ENCODE measurements at places on chromosomes 1 and 21. TPM values are rescaled to one million over a fixed set of nuclear protein-coding genes. Genes with fewer than 3 reads are reported as not detected.

- DNase-seq = no peak
Observed at GRCh38 chr1:166017395-166017794, 149.4 kb downstream of the FAM78B start.

DNA sequence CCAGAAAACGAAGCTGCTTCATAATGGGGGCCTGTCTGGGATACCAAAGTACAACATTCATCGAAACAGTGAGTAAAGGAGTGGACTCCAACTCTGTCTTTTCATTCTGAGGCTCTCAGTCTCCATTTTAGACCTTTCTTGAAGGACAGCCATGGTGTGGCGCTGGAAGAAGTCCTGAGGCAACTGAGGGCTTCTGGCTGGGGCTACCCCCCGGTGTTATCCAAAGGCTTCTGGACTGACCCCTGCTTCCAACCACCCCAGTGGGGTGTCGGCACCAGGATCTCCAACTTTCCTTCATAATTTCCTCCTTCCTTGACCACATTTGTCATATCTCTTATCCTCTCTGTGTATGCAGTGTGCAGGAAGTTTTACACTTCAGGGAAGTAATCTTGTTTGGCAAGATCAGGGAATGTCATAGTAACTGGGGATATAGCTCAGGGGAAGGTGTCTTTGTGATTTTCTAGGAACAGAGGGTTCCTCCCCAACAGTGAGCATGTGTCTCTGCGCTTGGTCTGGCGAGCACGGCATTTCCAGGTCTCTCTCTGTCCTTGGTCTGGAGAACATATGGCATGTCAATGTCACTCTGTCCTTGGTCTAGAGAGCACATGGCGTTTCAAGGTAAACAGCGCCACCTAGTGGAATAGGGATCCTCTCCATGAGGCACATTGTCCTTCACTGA, 19.4 kb upstream of the BSDC1 start:
- DNase-seq = peak; percentile 55

The DISP3 gene
- 0.12 TPM for total RNA-seq

DNA sequence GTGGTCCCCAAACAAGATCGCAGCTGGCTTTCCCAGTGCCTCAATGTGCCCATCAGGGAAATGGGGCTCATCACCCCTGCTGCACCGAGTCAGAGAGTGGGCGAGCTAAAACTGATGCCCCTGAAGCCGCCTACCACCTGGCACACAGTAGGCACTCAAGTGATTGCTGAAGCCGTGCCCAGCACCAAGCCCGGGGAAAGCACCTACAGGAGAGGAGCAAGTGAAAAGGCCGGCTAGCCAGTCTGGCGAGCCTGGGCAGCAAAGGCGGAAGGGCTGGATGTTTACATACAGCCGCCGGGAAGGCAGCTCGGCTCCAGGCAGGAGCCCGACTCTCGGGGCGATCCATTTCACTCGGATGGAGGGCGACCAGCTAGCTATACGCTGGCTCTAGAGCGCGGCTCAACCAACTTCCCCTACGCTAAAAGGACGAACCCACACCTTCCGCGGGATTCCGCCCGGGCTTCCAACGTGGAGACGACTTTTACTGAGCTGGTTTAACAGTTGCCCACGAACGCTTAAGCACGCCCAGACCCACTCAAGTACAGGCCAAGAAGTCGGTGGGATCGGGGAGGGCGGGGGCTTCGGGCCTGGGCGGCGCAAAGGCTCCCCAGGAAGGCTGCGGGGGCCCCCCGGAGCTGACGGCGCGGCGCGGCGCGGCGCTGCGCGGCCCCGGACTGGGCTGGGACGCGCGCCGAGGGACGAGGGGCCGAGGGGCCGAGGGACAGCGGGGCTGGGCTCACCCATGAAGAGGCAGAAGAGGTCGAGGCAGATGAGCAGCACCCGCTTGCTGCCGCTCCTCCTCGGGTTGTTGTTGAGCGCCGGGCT, 1.0 kb downstream of the PLPP3 start:
- peak; percentile 81 for DNase-seq

GRCh38 chr1:17874710-17875109, 119.6 kb downstream of the ACTL8 start:
- no peak for DNase-seq

GRCh38 chr1:8914466-8914865, 31.2 kb upstream of the CA6 start:
- DNase-seq = no peak

The PDE9A gene
- total RNA-seq = 3.8 TPM
